ENCODE measurements at places on chromosomes 7 and 10.

DNA sequence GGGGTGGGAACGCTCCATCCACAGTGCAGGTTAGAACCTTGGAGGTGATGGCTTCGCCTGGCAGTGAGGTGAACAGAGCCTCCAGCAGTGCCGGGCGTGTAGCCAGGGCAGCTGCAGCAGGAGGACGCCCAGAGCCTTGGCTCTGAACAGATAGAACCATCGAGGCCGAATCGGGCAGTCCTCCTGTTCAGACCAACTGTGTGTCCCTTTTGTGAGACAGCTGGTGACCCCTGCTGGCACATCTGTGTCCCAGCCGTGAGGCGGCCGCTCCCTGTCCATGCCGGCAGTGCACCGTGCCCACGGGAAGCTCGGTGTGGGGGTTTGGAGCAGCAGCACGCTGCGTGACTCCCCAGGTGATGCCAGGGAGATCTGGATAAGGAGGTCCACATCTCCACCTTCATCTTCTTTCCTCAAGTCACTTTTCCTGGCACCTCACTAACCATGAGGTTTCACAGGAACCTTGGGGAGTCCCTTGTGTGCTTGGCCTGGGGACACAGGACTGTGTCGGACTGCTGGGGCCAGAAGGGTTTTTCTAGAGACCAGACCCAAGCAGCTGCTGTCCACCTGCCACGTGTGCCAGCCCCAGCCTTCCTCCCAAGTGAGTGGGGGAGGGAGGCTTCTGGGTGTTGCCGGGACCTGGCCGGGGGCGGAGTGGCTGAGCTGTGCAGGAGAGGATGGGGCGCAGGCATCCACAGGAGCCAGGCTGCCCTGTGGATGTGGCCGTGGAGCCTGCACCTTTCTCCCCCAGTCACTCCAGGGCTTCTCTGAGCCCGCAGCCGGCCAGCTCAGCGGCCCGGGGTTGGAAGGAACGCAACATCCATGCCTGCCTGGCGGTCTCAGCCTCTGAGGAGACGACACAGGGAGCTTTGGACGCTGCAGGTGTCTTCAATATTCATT is 69.4 kb downstream of the DNAJB6 start:
- no peak for DNase-seq

DNA sequence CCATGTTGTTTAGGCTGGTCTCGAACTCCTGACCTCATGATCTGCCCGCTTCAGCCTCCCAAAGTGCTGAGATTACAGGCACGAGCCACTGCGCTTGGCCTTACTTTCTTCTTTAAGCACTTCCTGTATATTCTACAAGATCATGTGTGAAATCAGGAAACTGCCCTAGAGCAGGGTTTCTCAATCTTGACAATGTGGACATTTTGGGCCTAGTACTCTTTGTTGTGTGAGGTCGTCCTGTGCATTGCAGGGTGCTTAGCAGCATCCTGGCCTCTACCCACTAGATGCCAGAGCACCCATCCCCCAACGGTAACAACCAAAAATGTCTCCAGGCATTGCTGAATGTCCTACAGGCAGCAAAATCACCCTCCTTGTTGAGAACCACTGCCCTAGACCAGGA is 24.7 kb downstream of the RRP12 start:
- DNase-seq, result no peak

GRCh38 chr7:127877951-127878350 is 153.3 kb downstream of the LRRC4 start:
- no peak for DNase-seq

DNA sequence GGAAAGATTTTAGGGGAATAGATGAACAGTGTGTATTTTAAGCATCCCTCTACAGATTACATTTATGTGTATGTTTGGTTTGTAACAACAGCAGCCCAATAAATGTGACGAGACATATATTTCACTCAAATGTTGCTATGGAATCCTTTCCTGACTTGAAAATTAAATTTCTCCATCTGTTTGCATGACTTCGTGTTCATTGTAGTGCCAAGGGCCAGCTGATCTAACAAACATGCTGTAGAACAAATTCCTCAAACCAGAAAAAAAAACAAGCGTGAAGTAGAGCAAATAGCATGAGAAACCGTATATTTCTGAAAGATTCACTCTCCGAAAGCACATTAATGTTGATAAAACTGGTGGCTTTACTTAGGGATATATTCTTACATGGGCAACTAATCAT is 87.8 kb downstream of the NRCAM start:
- DNase-seq, result no peak

GRCh38 chr10:103726637-103727036 is 128.7 kb downstream of the SH3PXD2A start:
- no peak for DNase-seq

DNA sequence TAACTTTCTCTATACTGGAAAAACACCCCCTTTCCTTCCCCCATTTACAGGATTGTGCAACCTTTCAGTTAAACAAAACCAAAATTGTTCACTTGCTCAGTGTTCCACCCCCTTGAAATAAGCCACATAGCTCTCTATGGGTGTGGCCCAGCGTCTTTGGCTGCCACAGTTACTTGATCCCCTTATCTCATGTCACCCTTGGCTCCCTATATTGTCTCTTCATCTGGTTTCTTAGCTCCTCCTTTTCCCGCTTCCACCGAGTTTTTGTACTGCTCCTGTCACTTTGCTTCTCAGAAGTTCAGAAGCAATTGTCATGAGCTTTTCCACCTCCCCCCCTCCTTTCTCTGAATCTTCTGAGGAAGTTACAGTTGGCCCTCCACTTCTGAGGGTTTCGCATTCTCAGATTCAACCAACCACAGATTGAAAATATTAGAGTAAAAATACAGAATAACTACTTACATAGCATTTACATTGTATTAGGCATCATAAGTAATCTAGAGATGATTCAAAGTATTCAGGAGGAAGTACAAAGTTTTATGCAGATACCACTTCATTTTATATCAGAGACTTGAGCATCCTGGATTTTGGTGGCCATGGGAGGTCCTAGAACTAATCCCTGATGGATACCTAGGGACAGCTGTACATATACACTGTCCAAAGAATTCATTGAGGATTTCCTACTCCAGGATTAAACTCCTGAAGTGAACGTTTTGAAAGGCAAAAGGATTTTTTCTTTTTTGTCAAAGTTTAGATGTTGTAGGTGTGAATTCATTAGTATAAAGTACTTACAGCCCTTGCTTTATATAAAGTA is 60.4 kb downstream of the ADD3 start:
- DNase-seq, result no peak

- no peak for DNase-seq
Observed at GRCh38 chr7:81929386-81929785, 159.5 kb upstream of the HGF start.

DNA sequence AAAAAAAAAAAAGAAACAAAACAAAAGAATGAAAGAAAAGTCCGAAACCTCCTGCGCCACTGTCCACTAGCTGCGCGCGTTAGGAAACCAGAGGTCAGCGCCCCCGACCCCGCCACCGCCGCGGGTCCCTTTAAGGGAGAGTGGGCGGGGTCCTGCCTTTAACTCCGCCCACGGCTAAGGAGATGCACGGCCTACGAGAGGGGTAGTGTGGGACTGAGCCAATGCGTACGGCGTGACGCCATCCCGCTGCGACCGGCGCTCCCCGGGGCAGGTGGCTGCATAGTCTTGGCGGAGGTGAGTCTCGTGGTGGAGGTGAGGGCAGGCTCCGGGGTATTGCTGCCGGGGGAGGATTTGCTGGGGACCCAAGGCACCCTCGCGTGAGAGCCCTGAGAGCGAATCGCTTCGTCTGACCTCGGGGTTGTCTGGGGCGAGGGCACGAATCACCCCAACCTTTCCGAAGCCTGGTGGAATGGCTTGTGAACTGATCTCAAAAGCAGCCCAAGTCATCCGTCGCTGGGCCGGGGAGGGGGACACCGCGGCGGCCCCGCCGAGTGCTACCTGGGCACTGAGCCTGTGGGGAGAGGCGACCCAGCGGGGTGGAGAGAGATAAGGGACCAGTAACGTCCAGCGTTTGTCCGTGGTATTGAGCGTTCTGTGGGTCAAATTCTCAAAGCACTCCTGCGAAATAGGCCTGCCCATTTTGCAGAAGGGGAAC is at the start of gene MRPS17:
Gene MRPS17, plus strand, starts transcription at position 241 of the 715 bp plus-strand sequence. CDS start 1,319 bp downstream, outside the sequence.
- peak; percentile 93 for DNase-seq

DNA sequence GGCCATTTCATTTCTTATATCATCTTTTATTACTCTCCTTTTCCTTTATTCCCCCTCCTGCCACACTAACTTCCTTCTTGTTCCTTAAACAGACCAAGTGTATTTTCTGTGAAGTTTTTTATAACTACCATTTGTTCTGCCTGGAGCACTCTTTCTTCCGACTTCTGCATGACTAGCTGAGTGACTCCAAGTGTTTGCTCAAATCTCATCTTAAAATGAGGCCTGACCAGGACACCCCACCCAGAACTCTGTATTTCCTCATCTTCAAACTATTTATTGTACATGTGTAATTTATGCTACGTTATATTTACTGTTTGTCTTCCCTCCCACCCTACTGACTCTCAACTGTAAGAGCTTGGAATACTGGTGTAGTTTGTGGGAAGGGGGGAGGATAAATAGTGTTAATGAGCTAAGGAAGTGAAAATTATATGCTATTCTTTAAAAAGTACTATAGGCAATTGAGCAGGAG is 3.2 kb downstream of the MINDY3 start:
- no peak for DNase-seq

- DNase-seq, result no peak
Observed at GRCh38 chr10:43953672-43954071, 305.0 kb upstream of the ZNF32 start.

DNA sequence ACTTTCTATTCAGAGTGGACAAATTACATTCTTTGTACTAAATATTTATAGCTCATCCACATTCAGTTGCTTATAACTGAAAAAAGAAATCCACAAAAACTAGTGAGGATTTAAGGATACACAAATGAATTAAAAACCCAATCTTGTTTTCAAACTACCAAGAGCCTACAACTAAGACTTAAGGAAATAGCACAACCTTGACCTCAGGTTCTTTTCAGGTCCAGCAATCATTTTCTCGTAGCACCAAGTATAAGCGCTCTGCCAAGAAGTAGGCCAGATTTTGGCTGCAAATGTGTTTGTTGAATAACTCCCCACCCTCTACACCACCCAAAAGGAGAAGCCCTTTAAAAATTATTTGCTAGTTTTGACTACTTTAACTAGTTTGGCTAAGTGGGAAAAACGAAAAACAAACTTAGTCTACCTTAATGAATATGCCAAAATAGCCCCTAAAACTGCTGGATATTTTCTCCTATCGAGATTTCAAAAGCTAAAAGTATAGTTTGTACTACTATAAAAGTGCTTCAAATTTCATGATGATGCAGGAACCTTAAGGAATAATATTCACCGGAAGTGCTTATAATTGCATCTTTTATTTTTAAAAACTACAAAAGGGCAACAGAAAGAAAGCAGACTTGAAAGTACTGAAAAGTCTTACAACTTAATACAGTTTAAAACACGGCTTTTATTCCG is 2.7 kb upstream of the KMT2E start:
- peak; percentile 10 for DNase-seq

- DNase-seq, result peak; percentile 89
Observed at GRCh38 chr10:79239924-79240581, 107.2 kb upstream of the PPIF start.

DNA sequence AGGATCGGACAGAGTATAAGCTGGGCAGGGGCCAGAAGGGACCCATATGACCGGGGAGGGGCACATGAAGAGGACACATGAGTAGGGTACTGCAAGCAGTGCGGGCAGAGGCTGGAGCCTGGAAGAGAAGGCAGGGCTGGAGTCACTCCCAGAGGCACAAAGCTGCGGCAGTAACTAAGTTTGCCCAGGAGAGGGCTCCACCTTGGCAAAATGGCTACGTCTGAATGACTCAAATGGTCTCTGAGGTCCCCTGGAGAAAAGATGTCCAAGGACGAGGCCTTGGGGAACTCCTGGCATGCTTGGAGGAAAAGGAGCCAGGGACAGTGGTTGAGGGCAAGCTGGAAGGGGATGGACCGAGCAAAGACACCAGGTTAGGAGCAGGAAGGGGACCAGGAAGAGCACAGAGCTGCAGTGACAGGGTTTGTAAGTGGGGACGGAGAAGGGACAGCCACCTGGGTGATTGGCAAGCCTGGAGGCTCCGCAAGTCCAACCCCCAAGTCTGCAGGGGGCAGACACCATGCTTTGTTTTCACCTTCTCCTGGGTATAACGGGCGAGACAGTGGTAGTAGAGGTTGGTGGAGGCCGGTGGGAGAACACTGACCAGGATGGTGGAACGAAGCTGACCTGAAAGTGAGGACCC is 43.1 kb upstream of the LBX1 start:
- peak; percentile 86 for DNase-seq

DNA sequence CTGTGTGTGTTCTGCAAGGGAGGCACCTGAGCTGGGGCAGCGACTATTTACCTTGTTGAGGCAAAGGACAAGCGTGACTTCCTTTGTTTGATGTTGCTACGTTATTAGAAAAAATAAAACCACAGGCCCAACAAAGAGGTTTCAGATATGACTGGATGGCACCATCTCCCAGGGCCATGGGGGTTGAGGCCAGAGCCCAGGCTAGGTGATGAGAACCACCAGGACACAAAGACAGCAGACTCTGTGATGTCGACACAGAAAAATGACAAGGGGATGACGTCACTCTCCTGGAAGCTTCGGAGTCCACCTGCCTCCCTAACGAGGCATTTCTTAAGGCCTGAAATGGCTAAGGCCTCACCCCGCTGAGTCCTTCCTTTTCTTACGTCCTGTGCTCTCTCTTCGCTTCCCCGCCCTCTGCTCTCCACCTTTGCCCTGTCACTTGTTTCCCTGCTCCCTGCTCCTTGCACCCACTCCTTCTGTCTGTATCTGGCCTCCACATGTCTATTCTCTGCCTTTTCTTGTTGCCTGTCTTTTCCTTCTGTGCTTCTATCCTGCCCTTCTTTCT is 83.0 kb upstream of the ADRB1 start:
- DNase-seq, result no peak

DNA sequence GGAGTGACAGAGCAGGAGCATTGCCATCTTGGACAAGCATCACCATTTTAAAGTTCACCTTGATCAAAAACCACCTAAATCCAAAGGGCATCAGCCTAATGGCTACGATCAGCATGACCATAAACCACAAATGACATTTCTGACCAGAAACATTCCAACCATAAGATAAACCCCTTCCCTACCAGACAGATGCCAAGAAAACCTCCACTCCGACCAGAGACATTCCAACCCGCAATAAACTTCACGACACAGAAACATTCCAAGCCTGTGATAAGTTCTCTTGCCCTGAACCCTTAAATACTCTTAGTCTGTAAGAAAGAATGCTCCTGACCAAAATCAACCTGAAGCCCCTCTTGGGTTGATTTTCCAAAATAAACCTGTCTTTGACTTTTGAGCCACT is 606.9 kb downstream of the POM121L12 start:
- DNase-seq, result no peak

- DNase-seq, result no peak
Observed at GRCh38 chr7:122944682-122945303, 50.7 kb downstream of the TAS2R16 start.
